Muscle of arm (tissue), 14 donors: ENCODE measurements at places on chromosomes 12 and 14. TPM values are rescaled to one million over a fixed set of nuclear protein-coding genes. Genes with fewer than 3 reads are reported as not detected.

The DTX1 gene
- 3.2 TPM for polyA plus RNA-seq

The CDKN1B gene
- polyA plus RNA-seq = 58.5 TPM

The PRIMA1 gene
- polyA plus RNA-seq = 4.4 TPM

The CD163L1 gene
- polyA plus RNA-seq = 22.7 TPM

The FAIM2 gene
- polyA plus RNA-seq = 9.5 TPM

The KRT3 gene
- polyA plus RNA-seq = not detected

The TAS2R10 gene
- polyA plus RNA-seq = 0.26 TPM

The ZBTB42 gene
- 7.2 TPM for polyA plus RNA-seq

The TSPAN9 gene
- 80.9 TPM for polyA plus RNA-seq
